ENCODE measurements at places on chromosomes 5 and 9.

GRCh38 chr5:158233735-158234322 lies 374.9 kb upstream of the CLINT1 start:
- DNase-seq = no peak

GRCh38 chr9:134778156-134778555 lies 102.5 kb upstream of the FCN2 start:
- no peak for DNase-seq

GRCh38 chr5:71922584-71923106 lies 184.6 kb upstream of the MAP1B start:
- no peak for DNase-seq

DNA sequence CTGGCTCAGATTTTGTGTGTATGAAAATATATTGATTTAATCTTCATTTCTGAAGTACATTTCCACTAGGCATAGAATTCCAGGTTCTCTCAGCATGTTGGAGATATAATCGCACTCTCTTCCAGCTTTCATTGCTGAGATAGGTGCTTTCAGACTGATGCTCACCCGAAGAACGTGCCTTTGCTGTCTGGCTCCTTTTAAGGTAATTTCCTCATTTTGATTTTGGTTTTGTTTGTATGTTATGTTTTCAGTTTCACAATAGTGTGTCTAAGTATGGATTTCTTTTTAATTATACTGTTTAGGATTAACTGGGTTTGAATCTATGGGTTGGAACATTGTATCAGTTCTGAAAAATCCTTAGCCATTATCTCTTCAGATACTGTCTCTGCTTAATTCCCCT lies 132.0 kb upstream of the NFIB start:
- no peak for DNase-seq

DNA sequence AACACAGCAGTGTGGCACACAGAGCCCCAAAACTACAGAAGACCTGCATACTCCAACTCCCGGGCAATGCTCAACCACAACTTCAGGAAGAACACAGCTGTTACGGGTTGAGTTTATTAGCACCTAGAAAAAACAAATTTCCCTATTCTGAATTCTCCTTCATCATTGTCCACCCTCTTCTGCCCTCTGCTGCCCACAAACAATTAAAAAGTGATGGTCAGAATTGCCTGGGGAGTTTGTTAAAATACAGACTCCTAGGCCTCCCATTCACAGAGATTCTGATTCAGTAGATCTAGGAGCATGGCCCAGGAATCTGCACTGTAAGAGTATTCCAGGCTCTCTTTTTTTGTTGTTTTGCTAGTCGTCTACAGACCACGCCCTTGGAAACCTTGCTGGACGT lies 310.6 kb downstream of the NDUFS4 start:
- DNase-seq = no peak

DNA sequence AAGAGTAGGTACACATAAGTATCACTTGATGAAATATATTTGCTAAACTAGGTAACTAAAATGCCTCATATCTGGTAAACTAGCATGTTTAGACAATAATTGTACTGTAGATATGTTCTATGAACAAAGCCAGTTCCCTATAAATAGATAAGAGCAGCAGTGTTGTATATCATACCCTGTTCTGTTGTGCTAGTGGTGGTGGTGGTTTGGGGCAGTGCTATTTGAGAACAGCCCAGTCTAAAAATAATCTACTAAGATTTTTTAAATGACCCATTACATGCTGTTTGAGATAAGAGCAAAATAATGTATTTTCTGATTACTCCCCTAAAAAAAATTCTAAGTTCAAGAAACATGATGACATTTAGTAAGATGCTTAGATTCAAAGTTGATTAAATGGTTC lies 829.2 kb upstream of the DMAC1 start:
- DNase-seq = no peak

DNA sequence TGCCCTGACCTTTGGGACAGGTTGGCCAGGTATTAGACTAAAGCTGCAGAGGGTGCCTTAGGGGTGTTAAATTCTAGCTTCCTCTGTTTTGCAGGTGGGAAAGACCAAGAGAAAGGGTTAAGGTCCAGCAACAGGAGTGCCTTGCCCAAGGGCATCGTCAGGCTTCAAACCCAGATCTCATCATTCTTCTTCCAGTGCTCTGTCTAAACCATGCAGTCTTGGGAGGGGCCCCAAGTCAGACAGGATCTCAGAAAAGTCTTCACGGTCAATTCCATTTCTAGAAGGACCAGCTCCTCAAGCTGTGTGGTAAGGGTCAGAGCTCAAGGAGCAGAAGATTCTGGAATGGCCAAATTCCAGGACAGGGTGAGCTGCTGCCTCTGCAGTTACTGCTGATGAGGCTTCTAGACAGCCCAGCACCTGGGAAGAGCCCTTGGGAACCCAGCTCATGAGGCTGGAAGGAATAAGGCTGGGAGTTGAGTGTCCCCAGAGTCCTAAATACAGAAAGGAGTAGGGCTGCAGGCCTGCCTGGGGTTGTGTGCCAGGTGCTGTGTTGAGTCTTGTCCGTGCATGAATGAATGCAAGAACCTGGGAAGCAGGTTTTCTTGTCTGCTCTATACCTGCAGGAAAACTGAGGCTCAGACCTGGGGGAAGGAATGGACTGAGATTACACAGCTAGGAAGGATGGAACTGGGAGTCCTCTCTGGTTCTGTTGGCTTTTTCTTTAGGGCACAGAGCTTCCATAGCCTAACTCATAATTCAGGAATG lies 69.3 kb downstream of the WWC1 start:
- no peak for DNase-seq

DNA sequence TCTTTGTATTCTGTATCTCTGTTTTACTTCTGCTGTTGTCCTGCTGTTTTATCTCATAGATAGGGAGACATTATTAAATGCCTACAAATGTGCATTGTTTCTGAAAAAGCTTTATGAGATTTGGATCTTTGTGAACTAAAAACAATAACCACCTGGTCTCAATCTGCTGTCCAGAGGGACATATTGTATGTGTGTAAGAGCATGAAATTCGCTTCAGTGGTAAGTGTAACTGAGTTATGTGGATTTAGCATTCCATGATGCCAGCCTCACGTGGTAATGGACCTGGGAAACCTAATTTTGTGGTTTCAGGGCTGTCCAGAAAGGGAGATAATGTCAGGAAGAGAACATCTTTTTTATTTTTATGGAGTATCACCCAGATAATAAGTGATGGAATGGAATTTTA lies 119.3 kb downstream of the GDNF start:
- DNase-seq = no peak

GRCh38 chr9:37921168-37921510 lies 17.2 kb upstream of the SLC25A51 start:
- DNase-seq = no peak

DNA sequence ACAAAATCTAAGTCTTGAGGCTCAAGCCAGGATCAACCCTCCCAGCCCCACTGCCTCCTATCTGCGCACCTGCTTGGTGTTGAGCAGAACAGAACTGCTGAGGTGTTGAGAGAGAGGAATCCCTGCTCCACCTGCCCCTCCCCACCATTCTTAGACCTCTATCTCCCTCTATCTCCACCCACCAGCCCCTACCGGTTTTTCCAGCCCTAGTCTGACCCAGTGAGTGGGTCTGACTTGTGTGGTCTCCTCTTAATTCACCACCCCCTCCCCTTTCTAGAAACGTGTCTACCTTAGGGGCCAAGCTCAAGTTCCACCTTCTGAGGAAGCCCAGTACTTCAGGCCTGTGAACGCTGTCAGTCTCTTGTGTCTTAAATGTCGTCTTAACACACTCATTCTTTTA lies 93.7 kb downstream of the ARHGAP26 start:
- DNase-seq = no peak

DNA sequence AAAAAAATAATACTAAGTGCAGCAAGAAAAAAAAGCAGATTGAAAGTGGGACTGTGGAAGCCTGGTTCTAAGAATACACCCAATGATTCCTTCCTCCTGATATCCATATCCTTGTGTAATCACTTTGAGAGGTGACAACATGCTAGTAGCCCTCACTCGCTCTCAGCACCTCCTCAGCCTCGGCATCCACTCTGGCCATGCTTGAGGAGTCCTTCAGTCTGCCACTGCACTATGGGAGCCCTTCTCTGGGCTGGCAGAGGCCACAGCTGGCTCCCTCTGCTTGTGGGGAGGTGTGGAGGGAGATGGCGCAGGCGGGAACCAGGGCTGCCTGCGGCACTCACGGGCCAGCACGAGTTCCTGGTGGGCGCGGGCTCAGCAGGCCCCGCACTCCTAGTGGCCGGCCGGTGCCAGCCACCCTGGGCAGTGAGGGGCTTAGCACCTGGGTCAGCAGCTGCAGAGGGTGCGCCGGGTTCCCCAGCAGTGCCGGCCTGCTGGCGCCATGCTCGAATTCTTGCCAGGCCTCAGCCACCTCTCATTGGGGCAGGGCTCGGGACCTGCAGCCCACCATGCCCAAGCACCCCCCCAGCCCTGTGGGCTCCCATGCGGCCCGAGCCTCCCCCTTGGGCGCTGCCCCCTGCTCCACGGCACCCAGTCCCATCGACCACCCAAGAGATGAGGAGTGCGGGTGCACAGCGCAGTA lies 24.5 kb upstream of the SELENOP start:
- no peak for DNase-seq

DNA sequence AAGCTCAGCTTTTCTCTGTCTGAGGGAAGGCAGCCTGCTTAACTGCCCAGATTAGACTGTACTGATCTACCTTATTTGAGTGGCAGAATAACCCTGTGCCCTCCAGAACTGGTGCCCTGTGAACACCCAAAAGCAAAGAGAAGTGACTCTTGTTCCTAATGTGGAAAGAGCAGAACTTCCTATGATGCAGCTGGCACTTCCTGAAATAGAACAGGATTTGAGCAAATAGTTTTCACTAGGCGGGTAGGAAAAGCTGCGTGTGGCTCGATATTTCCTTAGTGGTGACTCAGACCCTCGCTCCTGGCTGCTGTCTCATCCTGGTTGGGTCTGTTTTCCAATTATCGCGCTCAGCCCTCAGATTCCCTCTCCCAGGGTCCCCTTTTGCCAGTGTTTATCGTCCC lies 89.9 kb downstream of the SH3TC2 start:
- DNase-seq = no peak

GRCh38 chr5:173454361-173454735 lies 126.1 kb upstream of the STC2 start:
- no peak for DNase-seq

- DNase-seq = no peak
Observed at GRCh38 chr5:40017135-40017534, 592.4 kb upstream of the DAB2 start.

Data from stimulated activated CD4-positive, alpha-beta T cell treated with anti-CD3 and anti-CD28 coated beads, Interleukin-2, amount 100 ng/mL, for 4 hours (primary cell).